ENCODE measurements at places on chromosomes 3 and 15.

- DNase-seq, result no peak
Measured at GRCh38 chr3:157394411-157394810, 42.2 kb upstream of the PTX3 start.

GRCh38 chr3:163071713-163072112 is 1575.1 kb downstream of the OTOL1 start:
- DNase-seq, result no peak

- DNase-seq, result no peak
Measured at GRCh38 chr3:54999811-55000210, 72.0 kb upstream of the LRTM1 start.

DNA sequence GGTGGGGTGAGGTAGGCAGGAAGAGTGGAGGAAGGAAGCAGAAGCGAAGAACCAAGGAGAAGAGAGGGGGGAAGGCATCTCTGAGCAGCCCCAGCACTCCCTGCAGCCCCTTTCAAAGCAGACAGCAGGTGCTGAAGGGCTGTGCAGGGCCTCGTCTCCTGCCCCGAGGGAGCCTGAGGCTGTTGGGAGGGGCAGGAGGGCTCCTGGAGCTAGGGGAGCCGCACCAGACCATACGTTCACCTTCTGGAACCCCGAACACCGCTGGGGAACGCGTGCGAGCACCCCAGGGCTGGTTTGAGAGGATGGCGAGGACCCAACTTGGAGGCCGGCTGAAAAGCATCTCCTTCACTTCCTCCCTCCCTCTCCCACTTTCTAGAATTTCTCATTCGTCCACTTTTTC is 259.8 kb downstream of the FAM43A start:
- no peak for DNase-seq

GRCh38 chr15:65087873-65088642 is 11.5 kb downstream of the KBTBD13 start:
- DNase-seq, result no peak

GRCh38 chr3:135837977-135838631 is 127.4 kb upstream of the PPP2R3A start:
- no peak for DNase-seq

- no peak for DNase-seq
Measured at GRCh38 chr15:69298697-69299441, at the start of gene PAQR5. Gene PAQR5 (plus strand): TSS chr15:69298912. CDS start chr15:69360081, 61,169 bp downstream.

DNA sequence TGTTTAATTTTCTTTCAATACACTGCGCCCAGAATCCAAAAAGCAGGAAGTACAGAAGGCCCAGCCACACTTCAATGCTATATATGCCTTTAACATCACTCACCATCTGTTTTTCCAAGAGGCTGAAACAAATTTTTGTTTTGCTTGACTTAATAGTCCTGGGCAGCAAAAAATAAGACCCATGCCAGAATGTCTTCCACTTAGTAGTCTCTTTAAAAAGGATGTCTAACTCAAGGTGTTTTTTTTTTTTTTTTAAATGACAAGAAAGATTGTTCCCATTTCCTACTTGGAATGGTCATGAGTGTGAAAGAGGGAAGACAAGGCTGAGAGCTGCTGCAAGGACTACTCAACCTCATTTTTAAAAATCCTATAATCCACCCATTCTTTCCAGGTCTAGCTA is 590.3 kb upstream of the SGO1 start:
- DNase-seq, result no peak

DNA sequence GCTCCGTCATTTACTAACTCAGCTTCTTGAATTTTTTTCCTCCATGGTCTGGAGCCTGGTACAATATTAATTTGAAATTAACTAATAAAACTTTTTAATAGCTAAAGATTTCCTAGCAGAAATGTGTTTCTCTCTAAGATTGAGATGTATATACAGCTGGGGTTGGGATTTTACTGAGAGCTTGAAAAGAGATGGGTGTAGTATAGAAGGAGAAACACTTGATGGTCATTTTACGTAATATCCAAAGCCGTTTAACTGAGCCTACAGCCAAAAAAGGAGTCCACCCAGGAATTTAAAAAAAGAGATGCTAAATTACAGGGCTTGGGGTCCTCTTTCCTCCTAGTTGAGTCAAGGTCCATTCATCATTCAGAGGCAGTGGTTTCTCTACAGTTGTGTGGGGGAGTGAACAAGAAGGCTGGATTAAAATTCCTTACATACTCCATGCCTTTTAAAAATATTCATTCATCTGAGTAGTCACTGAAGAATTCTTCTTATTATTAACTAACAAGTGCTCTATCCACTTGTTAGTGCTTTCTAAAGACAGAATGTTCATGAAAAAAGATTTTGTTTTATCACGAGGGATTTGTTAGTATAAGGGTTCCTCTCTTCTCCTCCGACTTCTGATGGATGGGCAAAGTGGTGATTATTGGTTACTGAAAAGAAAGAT is 255.3 kb upstream of the IL12A start:
- no peak for DNase-seq

DNA sequence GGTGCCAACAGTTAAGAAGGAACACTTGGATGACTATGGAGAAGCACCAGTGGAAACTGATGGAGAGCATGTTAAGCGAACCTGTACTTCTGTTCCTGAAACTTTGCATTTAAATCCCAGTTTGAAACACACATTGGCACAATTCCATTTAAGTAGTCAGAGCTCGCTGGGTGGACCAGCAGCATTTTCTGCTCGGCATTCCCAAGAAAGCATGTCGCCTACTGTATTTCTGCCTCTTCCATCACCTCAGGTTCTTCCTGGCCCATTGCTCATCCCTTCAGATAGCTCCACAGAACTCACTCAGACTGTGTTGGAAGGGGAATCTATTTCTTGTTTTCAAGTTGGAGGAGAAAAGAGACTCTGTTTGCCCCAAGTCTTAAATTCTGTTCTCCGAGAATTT is 3.0 kb downstream of the SKIL start:
- DNase-seq, result no peak

- DNase-seq, result no peak
Measured at GRCh38 chr3:47617086-47618010, 38.7 kb upstream of the CSPG5 start.

- no peak for DNase-seq
Measured at GRCh38 chr3:52527039-52527731, 6.5 kb downstream of the NT5DC2 start.

DNA sequence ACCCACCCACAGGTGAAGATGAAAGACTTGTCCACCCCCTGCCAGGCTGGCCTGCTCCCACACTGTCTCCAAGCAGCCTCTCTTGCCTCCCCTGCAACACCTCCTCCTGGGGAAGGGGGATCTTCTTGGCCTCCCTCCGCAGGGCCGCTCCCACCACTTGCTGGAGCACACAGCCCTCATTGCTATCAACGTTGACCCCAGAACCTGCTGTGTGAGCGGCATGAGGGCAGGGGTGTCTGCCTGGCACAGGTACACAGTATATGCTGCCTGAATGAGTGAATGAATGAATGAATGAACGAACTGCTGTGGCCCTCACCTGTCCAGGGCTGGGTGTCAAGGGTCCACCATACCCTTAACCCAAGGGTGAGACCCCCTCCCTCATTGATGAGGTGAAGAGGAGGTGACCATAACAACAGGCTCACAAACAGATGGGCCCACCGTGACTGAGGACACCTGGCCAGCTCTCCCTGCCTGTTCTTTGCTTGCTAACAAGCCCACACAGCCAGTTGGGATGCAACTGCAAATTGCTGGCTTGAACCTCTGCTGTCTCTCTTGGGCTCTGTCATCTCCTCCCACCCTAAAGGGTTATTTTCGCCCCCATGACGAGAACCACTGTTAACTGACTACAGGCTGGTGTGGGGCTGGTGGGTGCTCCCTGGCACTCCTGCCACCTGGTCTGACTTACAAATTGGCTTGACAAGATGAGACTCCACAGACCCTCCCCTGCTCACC is 22.5 kb downstream of the SLC41A3 start:
- no peak for DNase-seq

DNA sequence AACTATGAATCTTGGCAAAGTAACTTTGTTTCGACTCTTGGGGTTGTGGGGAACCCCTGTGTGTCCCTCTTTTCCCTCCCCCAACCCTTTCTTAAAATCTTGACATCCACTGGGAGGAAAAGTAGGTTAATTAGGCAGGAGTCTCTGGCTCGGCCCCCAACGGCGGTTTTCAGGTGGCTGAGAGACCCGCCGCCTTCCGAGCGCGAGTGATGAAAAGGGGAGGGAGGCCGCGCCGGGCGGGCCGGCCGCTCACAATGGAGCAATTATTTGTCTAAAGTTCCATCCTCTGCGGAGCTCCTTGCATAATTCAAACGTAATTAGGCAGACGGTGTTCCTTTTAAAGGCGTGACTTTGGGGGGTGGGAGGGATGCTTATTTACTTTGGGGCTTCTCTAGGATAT is 51.7 kb downstream of the ZIC4 start:
- no peak for DNase-seq

GRCh38 chr3:105866656-105867653 is 1.9 kb downstream of the CBLB start:
- DNase-seq, result no peak

GRCh38 chr3:193968380-193968974 is 167.5 kb upstream of the HES1 start:
- DNase-seq, result no peak

GRCh38 chr15:79947009-79947408 is 24.0 kb downstream of the BCL2A1 start:
- no peak for DNase-seq

GRCh38 chr15:66394472-66394871 is 7.8 kb downstream of the MAP2K1 start:
- DNase-seq, result no peak

DNA sequence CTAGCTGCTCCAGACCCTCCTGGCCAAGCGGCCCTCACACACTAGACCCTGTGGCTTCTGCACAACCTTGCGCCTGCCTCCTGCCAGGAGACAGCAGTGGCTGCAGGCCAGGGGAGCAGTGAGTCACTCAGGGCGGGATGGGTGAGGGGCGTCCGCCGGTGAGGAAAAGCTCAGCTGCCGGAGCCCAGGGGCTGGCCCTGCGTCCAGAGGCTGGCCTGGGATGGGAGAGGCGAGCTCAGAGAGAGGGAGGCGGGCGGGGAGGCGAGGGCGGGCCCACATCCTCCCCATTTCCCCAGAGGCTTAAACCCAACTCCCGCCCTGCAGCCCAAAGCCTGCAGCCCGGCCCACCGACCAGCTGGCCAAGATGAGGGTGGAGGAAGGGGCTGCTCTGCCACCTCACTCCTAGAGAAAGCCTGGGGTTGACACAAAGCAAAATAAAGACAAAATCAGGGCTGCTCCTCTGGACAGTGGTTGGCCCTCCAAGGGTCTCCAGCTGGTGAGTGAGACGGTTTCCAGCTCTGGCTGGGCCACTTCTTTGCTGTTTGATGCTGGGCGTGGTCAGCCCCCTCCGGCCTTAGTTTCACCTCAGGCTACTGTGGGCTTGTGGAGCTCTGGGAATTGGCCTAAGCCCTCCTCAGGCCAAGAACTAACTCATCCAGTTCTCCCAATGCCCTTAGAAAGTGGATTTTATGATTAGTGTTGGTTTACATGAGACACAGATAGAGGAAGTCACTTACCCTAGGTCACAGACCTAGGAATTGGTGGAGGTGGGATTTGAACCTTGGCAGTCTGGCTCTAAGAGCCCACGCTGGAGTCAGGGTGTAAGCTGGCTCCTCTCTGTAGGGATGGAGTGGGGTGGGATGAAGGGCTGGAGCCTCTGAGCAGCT is 50.6 kb downstream of the IQSEC1 start:
- no peak for DNase-seq

DNA sequence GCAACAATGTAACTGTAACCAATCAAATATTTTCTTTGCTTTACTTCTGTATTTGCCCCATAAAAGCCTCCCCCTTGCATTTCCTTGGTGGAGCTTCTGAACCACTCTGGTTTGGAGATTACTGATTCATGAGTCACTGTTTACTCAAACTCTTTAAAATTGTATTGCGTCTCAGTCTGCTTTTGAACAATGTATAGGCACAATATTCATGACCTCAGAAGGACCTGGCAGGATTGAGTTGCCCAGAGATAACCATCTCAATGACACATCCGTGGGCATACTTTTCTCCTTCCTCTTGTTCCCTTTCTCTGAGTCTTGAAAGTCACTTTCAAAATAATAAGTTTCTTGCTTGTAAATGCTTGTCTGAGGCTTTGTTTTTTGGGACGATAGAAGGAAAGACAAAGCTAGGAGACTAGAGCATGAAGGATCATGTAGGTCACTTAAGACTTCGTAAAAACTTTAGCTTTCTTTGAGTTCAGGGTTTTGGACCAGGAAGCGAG is 57.1 kb upstream of the POU1F1 start:
- no peak for DNase-seq

- no peak for DNase-seq
Measured at GRCh38 chr15:66833371-66833770, 131.3 kb downstream of the SMAD6 start.

- DNase-seq, result no peak
Measured at GRCh38 chr3:45275006-45275704, 49.1 kb upstream of the TMEM158 start.

DNA sequence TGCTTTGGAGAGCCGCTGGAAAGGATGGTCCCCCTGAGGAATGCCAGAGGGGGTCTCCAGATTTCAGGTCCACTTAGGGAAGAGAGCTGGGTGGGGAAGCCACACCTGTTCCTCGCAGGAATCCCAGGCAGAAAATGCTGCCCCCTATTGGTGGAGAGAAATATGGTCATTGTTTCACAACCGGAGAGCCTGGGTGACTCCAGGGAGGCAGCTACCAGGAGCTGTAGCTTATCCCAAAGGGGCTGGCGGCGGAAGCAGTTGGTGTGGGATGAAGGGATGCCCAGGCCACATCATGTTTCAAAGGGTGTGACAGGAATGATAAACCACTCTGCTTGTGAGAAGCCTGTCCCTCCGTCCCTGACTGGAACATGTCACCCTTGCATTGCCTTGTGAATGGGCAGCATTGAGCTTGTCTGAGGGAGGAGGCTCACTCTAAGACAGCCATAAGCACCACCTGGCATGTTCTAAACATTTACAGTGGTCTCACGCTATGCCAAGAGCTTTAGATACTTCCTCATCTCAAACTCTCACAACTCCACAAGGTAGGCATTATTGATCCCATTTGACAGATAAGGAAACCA is 34.5 kb downstream of the POMGNT2 start:
- DNase-seq, result no peak

GRCh38 chr3:134105876-134106556 is 76.3 kb upstream of the SLCO2A1 start:
- no peak for DNase-seq

DNA sequence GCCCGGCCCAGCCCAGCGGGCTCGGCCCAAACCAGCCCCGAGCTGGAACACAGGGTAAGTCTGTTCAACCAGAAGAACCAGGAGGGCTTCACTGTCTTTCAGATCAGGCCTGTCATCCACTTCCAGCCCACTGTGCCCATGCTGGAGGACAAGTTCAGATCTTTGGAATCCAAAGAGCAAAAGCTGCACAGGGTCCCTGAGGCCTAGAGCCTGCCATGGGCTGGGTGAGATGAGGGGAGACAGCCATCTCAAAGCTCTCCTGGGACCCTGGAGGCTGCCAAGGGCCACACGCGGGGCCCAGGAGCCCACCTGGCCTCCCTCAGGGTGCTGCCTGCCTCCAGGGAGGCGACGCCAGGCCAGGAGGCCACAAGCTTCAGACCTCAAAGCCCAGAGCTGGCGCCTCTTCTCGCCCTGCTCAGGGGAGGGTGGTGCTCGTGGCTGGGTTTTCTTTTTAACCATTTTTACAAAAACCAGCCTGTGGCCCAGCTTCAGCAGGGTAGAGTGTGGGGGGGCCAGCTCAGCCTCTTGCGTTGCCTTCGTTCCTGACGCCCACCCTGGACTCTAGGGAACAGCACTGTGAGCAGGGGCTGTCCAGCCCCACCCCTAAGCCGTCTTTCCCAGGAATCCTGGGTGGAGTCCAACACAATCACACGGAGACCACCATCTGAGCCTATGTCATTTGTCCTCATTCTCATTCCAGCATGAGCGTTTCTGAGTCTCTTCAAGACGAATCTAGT is 107.0 kb downstream of the ETFA start:
- no peak for DNase-seq

GRCh38 chr3:173529062-173529711 is 131.6 kb downstream of the NLGN1 start:
- no peak for DNase-seq

GRCh38 chr3:113753376-113753985 is 6.6 kb downstream of the ATP6V1A start:
- no peak for DNase-seq
